ENCODE measurements at places on chromosomes 12 and 14. TPM values are rescaled to one million over a fixed set of nuclear protein-coding genes. Genes with fewer than 3 reads are reported as not detected.

DNA sequence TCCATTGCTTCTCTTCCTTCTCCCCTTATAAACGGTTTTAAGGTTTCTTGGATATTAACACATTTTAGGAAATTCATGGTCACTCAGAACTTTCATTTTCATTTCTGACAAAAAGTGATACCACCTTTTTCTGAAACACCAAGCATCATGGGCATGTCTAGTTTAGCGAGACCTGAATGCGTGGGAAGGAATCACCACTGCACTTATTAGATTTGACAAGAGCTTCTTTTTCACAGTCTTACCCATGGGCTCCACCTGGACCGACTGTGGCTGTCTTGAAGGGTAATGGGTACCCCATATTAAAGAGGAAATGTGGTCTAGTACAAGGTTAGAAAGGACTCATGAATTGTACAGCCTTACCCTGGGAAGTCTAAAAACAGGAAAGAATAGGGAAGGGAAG lies 95.4 kb downstream of the KCNK10 start:
- DNase-seq, result no peak

GRCh38 chr14:79375356-79375755 lies 835.9 kb downstream of the DIO2 start:
- DNase-seq, result no peak

PTPRQ gene
- total RNA-seq, result not detected

GRCh38 chr12:27924350-27925135 lies 48.0 kb downstream of the PTHLH start:
- DNase-seq, result no peak

DNA sequence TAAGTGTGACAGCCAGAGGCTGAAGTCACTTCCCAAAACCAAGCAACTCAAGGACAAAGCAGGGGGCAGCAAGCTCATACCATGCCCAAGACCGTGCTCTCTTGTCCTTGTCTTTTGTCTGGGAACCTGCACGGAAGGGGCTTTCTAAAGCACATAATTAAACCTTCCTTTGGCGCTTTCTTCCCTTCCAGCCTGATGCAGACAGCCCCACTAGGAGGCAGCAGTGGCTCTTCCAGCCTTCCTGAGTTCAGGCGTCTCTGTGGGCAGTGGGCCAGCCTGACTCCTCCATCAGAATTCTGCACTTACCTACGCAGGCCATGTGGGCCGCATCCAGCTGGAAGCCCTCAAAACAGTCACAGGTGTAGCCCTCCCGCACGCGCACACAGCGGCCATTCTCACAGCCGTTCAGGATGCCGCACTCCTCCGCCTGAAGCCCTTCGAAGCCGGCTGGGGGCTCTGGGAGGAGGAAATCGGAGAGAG lies 7.6 kb downstream of the ISCA2 start:
- peak; percentile 44 for DNase-seq

BICDL1 gene
- total RNA-seq, result 6.6 TPM

DNA sequence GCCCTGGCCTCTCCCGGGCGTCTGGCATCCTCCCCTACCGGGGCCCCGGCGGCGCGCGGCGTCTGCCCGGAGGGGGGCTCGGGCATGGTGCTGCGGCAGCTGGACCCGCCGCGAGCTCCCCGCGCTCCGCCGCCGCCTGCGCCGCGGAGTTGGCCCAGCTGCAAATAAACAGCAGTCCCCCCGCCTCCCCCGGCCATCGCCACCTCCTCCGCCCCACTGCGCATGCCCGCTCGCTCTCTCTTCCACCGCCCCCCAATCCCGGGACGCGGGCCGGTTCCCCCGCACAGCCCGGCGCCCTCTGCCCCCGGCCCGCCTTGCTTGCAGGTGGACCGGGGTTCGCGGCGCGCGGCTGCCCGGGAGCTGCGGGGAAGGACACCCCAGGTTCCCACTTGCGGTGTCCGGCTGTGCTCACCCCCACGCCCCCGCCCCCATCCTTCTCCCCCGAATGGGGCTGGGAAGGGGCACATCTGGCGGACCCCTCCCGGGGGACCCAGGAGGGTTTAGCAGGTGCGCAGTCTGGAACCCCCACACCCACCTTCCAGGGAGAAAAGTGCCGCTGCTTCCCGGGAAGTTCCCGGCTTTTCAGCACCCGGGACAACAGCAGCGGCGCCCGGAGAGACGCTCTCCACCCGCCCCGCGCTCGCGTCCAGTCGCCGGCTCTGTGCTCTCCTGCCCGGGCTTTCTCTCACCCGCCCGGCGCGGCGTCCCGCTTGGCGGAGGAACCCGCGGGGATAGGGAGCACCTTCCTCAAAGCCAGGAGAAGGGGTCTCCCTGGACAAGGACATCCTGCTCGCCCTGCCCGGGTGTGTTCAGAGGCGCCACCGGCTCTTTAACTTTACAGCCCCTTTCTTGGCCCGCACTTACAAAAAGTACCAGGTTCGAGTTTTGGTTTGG lies at the start of gene TMTC1:
Gene TMTC1 (minus strand): TSS at position 170 of the 894 bp plus-strand sequence. CDS start 191 bp downstream, outside the sequence.
- peak; percentile 42 for DNase-seq

All from left colon (tissue), 2 donors.